ENCODE measurements at places on chromosomes 1 and 21.

DNA sequence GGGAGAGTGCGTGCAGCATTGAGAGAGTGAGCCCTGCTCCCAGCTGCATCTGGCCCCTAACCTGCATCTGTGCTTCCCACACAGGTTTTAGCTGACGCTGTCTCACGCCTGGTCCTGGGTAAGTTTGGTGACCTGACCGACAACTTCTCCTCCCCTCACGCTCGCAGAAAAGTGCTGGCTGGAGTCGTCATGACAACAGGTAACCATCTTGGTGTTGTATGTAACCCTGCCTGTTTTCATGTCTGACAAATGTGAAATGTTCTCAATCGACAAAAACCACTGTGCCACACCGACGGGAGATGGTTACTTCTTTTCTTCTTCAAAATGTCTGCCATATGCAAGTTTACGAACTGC lies 105.8 kb downstream of the ADARB1 start:
- no peak for DNase-seq

GRCh38 chr1:87400813-87401212 lies 72.1 kb downstream of the LMO4 start:
- no peak for DNase-seq

DNA sequence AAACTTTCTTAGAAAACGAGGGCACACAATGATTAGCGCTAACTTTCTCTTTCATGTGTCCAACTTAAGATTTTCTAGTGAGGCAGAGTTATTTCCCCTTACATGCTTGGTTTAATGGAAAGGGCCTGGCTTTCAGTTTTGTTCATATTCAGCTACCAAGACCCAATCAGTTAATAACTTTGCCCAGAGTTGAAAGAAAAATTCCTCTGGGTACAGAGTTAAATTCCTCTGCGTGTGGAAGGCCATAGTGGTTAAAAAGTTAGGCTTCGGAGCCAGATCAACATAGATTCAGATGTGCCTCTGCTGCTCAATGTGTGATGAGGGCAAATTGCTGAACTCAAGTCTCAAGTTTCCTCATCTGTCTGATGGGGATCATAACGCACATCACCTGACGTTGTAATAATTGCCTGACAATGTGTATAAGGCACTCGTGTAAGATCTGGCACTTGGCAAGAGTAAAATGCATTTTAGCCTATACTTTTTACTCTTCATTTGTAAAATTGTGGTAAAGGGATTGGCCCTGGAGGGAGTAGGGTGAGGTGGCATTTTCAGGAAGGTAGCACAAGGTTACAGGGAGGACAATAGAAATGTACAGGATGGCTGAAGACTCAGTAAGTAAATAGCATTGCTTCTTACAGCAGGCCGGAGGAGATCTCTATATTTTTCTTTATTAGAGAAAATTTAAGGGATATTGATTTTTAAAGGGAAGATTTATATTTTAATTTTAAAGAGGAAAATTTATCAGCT lies 103.4 kb downstream of the ROR1 start:
- DNase-seq: peak; percentile 73

- DNase-seq: no peak
These were observed 57.5 kb upstream of the PDC start for GRCh38 chr1:186518395-186518794.

All from PC-3 (cell line).